ENCODE measurements at places on chromosomes 6 and 20.
A peak's percentile ranks its signal among the peaks of the same experiment; 100 is the strongest.

DNA sequence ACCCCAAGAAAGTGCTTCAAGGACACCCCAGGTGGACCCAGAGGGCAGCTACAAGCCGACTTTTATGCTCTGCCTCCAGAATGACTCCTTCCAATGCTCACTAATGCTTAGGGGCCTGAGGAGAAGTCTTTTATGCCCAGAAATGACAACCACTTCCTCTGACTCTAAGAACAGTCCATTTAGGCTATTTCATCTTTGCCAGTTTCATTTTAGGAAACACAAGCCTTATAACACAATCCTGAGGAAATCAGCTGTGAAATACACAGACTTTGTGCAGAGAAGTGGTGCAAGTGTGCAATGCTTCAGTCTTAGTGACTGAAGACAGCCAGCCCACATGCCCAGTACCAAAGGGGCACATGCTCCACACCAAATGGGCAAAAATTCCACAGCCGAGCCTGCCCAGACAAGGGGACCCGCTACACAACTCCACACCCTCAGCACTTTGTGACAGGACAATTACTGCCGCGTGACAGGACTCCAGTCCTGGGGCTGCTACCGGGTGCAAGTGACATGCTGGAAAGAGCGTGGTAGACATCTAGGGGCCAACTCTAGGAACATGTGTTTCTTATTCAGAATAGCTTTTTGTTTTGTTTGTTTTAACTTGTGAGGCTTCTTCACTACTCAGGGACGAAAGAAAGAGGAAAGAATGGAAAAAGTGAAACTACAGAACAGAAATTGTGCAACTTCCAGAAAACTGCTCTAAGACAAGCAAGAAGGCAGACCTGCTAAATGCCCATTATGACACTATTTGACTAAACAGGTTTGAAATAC lies 28.2 kb upstream of the PLAGL1 start:
- peak; percentile 36 for DNase-seq

DNA sequence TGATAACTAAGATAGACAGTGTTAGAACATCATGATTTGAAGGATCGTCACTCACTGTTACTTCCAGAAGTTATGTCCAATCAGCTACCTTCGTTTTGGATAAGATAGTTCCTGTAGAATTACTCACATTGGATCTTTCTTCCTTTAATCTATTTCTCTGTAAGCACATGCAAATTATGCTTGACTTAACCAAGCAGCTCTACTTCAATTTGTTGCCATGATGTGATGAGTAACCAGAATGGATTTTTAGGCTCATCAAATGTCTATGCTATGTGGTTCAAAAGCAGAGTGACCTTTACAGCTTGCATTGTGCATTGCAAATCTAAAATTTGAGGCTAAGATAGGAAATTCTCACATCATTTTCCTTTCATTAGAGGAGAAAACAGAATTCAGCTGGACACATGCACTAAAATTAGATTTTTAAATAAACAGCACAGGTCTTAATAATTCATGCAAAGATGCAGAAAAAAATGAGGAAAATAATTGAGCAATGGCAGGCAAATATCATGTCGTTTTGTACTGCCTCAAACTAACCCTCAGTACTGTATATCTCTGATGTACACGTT lies 76.7 kb upstream of the ZFP64 start:
- DNase-seq: no peak

DNA sequence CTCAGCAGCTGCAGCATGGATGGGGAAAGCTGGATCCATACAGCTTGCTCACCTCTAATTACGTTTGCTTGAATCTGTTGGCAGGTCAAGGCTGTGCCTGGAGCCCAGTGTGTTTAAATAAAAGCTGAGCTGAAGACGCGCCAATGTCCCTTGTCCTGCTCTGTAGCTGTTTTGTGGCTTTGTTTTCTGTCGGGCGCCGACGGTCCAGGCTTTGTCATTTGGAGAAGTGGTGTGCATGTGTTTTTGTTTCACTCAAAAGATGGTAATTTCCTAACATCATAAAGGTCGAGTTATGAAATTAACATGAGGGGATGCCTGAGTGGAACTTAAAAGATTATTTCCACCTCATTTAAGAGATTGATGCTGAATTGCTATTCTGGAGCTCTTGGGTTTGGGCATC lies 107.6 kb downstream of the SLC24A3 start:
- no peak for DNase-seq

DNA sequence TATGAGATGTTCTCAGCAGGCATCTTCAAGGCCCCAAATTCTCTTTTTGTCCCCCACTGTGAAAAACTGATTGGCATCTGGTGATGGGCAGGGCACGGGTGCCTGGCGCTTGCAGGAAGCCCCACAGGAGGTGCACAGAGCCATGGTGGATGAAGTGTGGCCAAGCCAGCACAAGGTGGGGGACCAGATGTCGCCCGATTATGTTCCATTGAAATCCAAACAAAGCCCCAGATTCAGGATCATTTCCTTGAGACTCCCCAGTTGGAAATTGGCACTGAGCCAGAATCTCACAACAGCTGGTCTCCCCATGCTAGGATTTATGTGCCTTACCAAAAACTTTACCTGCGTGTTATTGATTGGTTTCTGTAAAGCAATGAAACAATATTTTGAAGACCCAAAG lies 186.1 kb downstream of the ADAT2 start:
- no peak for DNase-seq

DNA sequence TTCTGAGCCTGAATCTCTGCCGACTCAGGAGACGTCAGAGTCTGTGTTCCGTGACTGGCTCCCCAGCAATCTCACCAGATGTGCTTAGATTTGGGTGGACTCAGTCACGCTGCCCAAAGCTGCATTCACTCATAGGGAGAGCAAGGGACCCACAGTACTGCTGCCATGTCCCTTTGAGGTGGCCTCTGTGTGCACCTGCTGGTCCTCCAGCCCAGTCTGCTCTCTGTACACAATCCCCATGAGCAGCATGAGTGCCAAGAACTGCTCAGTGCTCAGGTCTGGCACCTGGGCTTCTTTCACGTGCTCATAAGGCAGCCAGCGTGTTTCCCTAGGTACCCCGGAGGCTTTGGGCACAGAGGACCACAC lies 44.2 kb upstream of the TIAM2 start:
- DNase-seq: no peak

DNA sequence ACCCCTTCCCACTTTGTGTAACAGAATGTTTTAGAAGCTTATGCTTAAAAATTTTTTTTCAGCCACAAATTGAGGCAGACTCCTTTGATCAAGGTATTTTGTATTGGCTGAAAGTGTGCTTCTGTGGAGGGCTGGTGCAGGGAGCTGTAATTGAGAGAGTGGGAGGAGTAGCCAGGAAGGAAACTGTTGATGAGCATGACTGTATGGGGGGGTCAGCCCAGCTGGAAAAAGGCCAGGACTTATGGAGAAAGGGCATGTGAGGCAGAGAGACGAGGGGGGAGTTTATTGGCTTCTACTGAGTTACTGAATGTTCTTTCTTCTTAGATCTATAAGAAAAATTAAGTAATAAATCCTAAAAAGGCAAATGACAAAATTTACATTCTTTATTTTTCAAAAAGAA lies 13.4 kb downstream of the RFPL4B start:
- no peak for DNase-seq

GRCh38 chr6:146868671-146869209 lies 270.0 kb downstream of the ADGB start:
- DNase-seq: no peak

- DNase-seq: no peak
Measured at GRCh38 chr6:21003780-21004541, 469.7 kb downstream of the CDKAL1 start.

DNA sequence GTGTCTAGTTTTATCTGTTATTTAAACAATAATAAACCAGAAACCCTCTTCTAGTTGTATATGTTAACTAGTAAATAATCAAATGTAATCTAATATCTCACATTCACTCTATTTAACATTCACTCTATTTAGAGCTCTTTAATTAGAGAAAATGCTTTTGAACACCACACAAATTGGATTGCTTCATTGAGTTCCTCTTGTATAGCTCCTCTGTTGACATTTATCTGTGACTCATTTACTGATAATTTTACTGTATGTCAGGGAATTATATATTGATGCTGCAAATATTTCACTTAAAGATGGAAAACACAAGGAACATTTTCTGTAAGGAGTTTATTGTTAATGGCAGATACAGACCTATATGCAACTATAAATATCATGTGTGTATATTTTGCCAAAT lies 594.6 kb downstream of the COL12A1 start:
- DNase-seq: no peak

DNA sequence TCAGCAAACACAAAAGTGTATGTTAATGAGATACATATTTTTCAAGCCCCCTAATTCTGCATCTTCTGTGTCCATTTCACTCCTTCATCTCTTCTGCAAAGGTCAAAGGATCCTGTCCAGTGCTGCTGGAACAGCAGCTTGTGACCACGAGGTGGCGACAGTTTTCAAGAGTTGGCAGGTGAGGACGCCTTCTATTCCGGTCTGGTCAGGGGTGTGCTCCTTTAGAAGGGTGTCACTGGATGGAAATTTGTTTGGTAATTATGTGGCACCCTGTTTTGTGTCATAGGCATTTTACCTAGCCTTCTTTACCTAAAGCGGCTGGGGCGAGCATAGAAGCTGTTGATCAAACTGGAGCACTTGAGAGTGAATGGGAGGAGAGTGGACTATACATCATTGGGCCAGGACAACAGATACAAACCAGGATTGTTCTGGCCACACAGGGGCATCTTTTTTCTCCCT lies 32.9 kb upstream of the ERVFRD-1 start:
- DNase-seq: peak; percentile 74

- DNase-seq: no peak
Measured at GRCh38 chr20:54820392-54820791, 345.0 kb downstream of the DOK5 start.

DNA sequence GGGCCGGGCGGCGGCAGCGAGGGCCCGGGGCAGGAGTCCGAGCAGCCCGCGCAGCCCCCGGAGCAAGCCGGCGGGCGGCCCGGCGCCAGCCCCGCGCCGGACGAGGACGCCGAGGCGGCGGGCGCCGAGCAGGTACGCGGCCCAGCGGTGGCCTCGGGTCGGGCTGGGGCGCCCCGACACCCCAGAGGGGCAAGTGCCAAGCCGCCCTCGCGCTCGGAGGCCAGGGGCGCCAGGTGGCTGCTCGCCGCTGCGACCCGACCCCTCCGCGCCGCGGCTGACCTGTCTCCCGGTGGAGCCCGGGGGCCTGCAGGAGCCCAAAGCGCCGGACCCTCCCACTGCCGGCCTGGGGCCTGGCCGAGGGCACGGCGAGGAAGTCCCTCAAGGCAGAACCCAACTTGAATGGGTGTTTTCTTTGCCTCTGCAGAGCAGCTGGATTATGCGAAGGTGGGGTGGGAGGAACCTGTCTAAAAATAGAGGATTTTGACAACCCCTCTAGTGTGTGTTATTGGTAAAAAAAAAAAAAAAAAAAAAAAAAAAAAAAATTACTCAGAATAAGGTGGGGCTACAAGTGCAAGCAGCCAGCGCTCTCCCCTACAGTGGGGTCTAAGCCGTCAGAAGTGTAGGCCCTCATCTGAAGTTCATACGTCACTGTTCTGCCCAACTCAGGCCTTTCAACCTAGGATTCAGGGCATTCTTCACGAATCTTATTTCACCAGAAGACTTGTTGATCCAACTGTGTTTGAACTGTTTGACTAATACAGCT lies 609 bp downstream of the OGFRL1 start:
- peak; percentile 33 for DNase-seq

GRCh38 chr6:149895833-149896271 lies 2.1 kb downstream of the RAET1E start:
- peak; percentile 32 for DNase-seq

- no peak for DNase-seq
Measured at GRCh38 chr20:51444467-51444866, 98.1 kb downstream of the NFATC2 start.
